Small intestine (tissue), 16 donors: ENCODE measurements at places on chromosomes 12 and 14.

GRCh38 chr12:52156757-52157565 is 34.9 kb downstream of the KRT80 start:
- DNase-seq: peak; percentile 80

GRCh38 chr14:38866461-38866860 is 236.6 kb downstream of the SEC23A start:
- no peak for DNase-seq

DNA sequence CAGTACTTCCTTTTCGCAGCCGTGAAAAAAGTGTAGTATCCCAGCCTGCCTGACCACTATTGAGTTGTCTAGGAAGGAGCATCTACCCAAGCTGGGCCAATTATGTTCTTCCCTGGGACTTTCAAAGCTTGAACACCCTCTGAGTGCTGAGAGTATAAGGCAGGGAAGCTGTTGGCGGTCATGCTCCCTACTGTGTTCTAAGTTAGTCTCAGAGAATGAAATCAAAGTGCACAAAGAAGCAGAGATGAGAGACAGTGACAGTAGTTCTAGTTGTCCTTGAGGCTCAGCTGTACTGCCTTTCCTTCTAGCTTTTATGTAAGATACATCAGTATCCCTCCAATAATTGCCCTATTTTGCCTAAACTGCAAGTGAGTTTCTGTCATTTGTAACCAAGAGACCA is 427.1 kb upstream of the SEL1L start:
- no peak for DNase-seq

- DNase-seq: no peak
These were observed 28.5 kb downstream of the CD9 start for GRCh38 chr12:6228535-6229223.
